IPS-NIHi11 (cell line): ENCODE measurements at places on chromosomes 6 and 20.

DNA sequence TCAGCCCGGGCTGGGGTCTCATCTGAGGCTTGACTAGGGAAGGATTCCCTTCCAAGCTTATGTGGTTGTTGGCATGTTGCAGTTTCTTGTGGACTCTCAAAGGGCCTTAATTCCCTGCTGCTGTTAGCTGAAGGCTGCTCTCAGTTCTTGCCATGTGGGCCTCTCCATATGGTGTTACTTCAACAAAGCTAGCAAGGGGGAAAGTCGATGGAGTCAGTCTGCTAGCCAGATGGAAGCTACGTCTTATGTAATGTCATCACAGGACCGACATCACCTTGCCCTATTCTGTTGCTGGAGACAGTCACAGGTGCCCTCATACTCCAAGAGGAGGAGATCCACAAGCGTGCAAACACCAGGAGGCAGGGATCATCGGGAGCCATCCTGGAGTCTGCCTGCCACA is 43.3 kb upstream of the ARMC2 start:
- DNase-seq: no peak

- DNase-seq: no peak
Observed at GRCh38 chr6:45450132-45450531, 72.4 kb upstream of the SUPT3H start.

- peak; percentile 74 for DNase-seq
Observed at GRCh38 chr6:170403451-170403850, 96.9 kb downstream of the FAM120B start.

- no peak for DNase-seq
Observed at GRCh38 chr6:166779963-166780683, 153.1 kb upstream of the RPS6KA2 start.

DNA sequence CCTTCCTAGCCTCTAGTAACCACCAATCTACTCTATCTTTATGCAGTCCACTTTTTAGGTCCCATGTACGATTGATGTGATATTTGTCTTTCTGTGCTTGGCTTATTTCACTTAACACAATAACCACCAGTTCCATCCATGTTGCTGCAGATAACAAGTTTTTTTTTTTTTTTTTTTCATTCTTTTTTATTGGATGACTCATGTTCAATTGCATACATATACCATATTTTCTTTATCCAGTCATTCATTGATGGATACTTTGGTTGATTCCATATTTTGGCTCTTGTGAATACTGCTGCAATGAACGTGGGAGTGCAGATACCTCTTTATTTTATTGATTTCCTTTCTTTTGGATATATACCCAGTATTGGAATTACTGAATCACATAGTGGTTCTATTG is 600.4 kb upstream of the FLRT3 start:
- no peak for DNase-seq

GRCh38 chr6:63792736-63793464 is 157.3 kb downstream of the PHF3 start:
- DNase-seq: no peak

DNA sequence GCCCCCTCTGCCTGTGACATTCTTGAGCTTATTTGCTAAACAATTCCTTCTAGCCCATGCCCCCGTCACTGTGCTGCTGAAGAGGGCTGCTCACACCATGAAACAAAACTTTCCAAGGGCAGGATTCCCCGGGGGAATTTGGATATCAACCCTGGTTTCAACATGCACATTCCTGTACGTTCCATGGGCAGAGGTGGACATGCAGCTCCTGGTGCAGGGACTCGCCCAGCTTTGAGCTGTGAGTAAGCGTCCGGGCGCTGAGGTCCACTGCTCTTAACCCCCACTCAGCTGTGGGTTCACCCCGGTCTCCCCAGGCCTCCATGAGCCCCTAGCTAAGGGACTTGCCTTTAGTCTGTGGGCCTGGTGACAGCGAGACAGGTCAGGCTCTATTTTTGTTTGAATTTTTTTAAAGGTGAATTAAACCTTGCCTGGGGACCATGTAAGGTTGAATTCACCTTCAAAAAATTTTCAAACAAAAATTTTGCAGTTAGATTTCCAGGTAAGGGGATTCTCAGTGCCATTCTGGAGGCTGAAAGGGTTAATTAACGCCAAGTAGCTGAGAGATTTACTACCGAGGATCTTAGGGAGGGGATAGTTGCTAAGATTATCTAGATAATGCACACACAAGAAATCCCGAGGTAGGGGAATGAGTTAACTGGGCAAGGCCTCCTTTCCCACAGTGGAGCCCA is 70.3 kb upstream of the SLC22A23 start:
- no peak for DNase-seq

DNA sequence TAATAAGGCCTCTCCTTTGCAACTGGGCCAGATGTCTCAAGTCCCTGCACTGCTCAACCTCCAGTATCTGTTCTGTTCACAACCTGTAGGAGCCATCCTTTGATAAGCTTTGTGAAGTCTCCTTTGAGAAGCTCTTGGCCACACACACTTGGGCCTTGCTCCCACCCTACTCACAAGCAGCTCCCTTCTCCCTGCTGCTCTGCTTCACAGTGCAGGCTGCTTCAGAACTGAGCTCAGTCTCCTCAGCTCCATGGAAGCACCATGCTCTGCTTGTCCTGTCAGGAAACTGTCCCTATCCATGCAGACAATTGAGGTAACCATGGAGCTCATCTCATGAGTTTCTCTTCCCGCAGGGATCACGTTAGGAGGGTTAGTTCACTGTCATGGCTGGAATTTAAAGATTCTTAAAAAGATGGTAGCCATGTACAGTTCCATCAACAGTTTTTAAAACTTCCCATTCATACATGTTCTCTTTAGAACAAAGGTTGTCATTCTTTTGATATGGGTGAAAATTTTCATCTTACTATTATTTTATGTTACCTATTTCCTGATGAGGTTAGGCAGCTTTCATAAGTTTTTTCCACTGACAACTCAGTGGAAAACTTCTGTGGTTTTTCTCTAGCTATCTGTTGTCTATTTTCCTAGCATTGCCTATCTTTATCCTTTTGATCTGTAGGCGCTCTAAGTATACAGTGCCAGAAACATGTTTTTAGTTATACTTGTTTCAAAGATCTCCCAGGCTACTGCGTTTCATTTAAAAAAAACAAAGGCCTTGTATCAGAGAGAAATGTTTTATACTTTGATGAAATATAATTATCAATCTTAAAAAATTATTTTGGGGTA is 62.6 kb downstream of the AK9 start:
- DNase-seq: no peak

- no peak for DNase-seq
Observed at GRCh38 chr6:147700436-147701209, 192.1 kb downstream of the SAMD5 start.

- DNase-seq: no peak
Observed at GRCh38 chr6:105692613-105693215, 289.8 kb upstream of the PREP start.

DNA sequence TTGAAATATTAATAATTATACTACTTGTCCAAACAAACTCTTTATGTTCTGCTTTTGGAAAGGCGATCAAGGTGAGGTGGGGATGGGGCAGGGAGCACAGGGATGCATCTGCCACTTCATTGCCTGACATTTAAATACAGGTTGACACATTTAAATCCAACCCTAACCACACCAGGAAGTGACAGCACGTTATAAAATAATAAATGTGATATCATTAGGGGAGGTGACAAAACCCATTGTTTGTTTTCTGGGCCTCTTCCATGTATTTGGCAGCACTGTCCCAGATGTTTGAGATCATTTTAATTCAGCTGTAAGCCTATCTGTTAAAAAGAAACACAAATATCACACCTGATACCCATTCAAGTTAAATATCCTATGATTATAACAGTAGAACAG is 342.4 kb upstream of the ARID1B start:
- no peak for DNase-seq

DNA sequence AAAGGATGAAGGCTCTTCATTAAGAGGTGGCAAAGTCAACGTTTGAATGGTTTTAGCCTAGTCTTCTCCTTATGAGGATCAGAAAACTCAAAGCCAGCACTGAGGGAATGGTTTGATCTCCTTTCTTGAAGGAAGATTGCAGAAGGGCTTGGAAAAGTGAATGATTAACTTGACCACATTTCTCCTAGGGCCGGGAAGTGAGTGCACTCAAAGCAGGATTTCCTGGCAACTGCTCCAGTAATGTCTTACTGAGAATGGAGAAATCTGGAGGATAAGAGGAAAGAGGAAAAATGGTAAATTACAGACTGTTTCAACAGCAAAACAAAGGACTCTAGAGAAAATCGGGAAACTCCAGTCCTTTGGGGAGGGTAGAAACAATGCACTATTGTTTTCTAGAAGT is 189.0 kb upstream of the FOXA2 start:
- DNase-seq: no peak

- DNase-seq: no peak
Observed at GRCh38 chr6:170245475-170245992, 45.3 kb downstream of the DLL1 start.
